ENCODE measurements at places on chromosomes 4 and X.

DNA sequence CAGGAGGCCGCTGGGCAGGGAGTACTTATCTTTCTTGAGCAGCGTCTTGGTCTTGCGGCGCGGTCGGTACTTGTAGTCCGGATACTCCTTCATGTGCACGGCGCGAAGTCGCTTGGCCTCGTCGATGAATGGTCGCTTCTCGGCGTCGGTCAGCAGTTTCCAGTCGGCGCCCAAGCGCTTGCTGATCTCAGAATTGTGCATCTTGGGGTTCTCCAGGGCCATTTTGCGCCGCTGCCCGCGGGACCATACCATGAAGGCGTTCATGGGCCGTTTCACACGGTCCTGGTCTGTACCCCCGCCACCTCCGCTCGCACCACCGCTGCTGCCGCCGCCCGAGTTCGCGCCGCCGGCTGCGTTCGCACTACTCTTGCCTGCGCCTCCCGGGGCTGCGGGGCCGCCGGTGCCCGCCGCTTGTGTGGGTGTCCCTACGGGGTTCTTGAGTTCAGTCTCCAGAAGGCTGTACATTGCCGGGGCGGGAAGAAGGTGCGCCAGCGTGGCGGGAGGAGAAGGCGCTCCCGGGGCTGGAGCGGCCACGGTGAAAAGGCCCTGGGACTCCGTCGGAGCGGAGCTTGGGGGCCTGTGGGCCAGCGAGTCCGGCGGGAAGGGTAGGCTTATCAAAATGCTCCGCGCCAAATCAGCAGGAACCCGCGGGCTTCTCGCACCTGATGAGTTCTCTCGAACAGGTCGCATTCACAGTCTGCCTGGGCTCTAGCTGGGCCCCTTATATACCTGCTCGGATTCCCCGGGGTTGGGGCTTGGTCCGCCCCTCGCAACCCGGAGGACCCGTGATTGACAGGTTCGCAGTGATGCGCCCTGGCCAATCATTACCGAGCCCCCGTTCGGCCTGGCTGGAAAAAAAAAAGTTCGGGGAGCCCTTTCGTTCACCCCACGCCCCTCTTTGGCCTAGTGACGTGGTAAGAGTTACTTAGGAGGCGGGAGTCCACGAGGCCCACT, at the start of gene SOX3:
SOX3 (minus strand) TSS at position 699 of the 954 bp plus-strand sequence; CDS start at position 690, 9 bp downstream.
- peak; percentile 15 for DNase-seq

- no peak for DNase-seq
These were observed 223.0 kb upstream of the EPHA5 start for GRCh38 chr4:65893271-65893670.

- no peak for DNase-seq
These were observed 201.7 kb downstream of the SPRY1 start for GRCh38 chr4:123598331-123598730.

DNA sequence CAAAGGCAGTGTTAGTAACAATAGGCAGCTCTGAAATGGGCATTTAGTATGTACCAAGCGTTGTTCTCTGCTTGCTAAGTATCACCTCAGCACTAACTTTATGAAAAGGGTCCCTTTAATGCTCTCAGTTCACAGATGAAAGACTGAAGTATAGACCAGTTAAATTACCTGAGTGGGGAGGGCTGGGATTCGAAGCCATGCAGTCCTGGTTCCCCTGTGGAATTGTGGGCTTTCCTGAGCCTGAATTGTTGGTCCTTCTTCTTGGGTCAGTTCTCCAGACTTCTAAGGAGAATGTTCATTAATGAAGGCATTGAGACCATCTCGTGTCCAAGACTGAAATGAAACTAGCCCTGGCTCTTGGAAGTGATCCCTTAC, 7.7 kb upstream of the PRDM8 start:
- no peak for DNase-seq

- DNase-seq: no peak
These were observed 40.5 kb downstream of the ATP1B4 start for GRCh38 chrX:120402369-120402768.

DNA sequence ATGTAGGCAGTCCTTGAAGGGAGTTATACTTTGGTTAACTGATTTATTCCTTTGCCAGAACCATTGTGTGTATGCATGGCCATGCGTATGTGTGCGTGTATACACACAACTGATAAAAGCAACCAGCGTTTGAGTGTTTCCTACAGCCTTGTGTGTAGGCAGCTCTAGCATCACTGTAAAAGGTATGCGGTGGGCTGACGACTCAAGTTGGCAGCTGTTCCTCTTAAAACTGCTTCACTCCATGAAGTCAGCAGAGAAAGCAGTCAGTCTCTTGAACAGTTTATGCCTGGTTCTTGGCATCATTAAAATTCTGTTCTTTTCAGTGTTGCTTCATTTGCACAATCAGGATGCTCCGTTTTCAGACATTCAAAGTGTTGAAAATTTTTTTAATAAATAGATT, 103.5 kb upstream of the FRMPD4 start:
- DNase-seq: no peak

DNA sequence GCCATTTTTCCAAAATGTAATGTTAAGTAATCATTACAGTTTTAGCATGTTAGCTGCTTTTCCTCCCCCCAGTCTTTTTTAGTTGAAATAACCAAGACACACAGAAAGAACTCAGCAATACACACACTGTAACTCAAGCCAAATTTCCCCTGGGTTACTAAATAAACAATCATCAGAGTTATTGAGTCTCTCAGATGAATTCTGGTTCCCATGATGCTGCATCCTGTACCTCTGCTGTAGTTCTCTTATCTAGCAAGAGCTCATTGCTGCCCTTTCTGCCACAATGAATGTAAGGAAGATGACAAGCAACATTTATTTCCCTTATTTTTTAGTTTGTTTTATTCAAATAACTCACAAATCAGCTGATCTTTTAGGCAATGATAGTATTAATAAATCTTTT, 185.1 kb downstream of the ARHGAP6 start:
- peak; percentile 52 for DNase-seq

DNA sequence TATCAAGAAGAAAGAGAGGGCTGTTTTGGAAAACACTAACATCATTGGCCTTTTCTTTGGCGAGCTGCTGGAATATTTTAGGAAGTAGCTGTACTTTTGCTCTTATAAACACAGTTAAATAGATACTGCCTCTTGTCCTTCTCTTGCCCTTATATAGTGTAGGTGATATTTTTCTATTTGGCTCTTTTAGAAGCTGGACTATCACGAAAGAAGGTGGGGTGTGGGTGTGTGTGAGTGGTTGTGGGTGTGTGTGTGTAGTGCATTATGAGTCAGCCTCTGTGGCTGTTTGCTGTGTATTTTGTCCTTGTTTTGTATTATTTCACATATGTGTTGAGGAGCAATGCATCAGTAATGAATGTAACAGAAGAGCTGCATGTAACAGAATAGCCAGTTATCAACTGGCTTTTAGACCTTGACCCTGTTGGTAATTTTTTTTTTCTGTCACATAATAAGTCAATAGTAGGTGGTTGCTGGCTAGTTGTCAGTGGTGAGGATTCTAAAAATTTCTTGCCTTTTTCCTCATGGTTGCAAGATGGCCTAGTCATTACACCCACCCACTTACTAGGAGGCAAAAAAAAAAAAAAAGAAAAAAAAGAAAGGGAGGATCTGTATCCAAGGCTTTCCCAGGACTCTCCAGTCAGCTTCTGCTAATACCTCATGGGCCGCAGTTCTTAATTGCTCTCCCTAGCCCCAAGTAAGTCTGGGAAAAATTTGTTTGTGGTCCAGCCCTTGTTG, 23.8 kb downstream of the ARHGAP10 start:
- peak; percentile 45 for DNase-seq

DNA sequence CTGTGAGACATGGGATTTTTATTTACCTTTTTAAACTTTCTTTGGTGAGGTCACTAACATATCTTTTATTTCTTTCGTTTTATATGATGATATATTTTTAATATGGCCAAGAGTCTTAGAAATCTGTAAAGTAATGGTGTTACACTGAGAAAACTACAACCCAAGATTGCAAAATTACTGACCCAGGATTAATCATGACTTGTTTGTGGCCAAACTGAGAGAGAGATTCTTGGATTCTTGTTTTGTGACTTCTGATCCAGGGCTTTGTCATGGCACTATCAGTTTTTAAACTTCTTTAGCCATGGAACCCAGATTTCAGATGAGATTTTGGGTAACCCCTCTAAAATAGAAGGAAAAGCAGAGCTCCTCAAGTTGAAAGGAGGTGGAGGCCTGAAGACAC, 42.0 kb downstream of the SGMS2 start:
- no peak for DNase-seq

DNA sequence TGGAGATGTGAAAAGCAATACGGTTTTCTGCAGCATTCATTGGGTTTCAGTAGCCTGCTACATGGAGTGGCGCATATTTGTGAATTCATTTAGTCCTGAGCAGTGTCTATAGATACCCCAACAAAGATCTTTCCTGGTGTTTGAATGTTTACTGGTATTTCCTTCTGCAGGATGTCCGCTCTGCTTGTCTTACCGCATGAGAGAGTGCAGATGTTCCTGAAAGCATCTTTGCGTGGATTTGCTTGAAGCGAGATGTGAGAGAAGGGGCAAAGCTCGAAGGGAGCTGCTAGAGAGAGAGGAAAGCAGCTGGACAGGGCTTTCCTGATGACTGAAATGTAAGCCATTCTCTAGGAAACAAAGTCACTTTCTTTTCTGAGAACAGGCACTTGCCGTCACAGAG, 40.9 kb upstream of the GYPA start:
- no peak for DNase-seq

GRCh38 chrX:20974326-20974725, 399.9 kb upstream of the CNKSR2 start:
- DNase-seq: peak; percentile 5

DNA sequence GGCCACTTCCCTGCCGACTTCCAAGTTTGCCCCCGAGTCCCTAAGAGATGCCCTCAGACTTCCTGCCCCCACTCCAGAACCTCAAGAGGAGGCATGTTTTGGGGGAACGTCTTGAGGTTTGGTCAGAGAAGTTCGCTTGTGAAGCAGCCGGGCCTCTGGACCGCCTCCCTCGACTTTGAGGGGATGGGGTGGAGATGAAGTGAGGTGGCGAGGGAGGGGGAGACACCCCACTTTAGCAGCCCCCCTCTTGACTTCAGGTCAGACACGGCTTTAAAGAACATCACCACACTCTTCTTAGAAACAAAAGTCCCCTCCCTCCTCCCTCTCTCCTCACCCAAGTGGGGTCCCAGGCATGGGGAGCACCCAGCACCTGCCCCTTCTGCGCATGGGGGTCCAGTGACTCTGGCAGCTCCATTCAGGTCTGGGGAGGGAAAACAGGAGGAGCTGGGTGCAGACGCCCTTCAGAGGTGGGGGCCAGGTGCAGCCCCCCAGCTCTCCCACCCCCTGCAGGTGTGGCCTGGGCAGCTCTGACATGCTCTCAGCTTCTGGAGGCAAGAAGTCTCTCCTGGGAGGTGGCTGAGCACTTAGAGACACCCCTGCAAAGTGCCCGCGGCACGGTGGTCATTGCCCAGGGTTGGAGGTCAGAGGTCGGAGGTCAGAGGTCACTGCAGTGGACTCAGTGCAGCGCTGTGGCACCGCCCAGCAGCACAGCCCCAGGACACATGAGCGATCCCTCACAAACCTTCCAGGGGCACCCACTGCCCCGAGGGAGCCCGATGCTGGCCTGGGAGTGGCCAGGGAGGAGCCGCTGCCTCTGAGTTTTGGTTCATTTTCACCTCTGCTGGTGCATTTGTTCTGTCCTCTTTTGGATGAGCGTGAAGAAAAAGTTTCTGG, 108.8 kb downstream of the CPZ start:
- DNase-seq: no peak

DNA sequence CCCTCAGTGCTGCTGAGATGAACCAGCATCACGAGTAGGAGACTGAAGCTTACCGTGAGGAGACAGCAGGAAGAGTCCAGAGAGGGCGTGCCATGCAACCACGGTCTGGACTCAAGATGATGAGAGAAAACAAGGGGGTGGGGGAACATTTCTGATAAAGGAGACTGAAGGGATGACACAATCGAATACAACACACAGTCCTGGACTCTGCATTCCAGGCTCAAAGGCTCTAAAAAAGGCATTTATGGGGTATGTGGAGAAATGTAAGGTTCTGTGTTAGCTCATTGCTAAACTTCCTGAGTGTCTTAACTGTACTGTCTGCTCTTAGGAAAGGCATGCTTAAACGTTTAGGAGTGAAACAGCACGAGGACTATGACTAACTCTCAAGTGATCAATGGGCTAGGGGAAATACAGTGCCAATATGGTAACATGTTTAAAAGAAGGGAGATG, 20.6 kb upstream of the IRAK1 start:
- peak; percentile 59 for DNase-seq

- DNase-seq: no peak
These were observed 135.0 kb downstream of the GPC3 start for GRCh38 chrX:133850399-133850798.

DNA sequence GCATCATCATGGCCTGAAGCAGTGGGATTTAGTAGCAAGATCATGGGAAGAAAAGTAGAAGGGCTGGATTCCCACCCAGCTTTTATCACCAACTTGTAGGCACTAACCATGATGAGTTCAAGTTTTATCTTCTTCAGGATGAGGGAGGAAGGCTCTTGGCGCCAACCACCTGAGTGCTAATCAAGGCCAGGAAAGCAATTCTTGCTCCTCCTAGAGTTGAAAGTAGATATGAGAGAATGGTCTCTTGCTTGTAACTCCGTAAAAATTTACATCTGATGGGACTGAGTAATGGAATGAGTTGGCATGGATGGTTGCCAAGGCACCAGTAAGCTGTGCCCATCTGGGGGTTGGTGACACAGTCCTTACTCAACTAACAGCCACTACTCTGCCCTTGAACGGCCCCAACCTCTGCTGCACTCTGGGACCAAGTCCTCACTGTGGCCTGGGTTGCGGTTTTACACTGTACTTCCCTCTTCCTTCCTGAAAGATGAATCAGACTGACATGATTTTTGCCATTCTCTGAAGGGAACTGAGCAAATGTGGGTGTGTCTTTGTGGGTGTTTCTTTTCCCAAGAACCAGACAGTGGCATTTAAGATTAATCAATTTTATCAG, 39.4 kb upstream of the NDP start:
- peak; percentile 77 for DNase-seq

DNA sequence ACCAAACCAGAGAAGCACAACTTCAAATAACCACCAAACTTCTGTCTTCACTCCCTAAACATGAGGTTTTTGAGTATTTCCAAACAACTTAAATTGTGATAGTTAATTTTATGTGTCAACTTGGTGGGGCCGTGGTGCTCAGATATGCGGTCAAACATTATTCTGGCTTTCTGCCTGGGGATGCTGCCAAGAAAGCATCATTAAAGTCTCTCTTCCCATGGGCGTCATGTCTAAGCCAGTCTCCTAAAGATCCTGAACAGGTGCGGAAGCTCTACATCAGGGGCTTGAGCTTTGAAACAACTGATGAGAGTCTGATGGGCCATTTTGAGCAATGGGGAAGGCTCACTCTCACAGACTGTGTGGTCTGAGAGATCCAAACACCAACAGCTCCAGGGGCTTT, 24.1 kb upstream of the SOD3 start:
- peak; percentile 46 for DNase-seq

GRCh38 chr4:181909368-181909767, 333.8 kb upstream of the TENM3 start:
- peak; percentile 64 for DNase-seq

Measured in astrocyte of the spinal cord (primary cell).